Right lobe of liver (tissue), 6 donors: ENCODE measurements at places on chromosomes 4 and X. TPM values are rescaled to one million over a fixed set of nuclear protein-coding genes. Genes with fewer than 3 reads are reported as not detected.

The MAGEC1 gene
- not detected for total RNA-seq

The CLDN22 gene
- total RNA-seq, result not detected

The ADH6 gene
- 213 TPM for total RNA-seq

The DCAF4L1 gene
- 0.18 TPM for total RNA-seq

The CLTRN gene
- 10.9 TPM for total RNA-seq

The UGDH gene
- total RNA-seq, result 230 TPM

The HHIP gene
- total RNA-seq, result 6.1 TPM

The LCORL gene
- 5.1 TPM for total RNA-seq

The ZNF711 gene
- total RNA-seq, result 0.04 TPM

The MAD2L1 gene
- 1.3 TPM for total RNA-seq

The MGAT4D gene
- not detected for total RNA-seq
